ENCODE measurements at places on chromosomes 2 and 18.

DNA sequence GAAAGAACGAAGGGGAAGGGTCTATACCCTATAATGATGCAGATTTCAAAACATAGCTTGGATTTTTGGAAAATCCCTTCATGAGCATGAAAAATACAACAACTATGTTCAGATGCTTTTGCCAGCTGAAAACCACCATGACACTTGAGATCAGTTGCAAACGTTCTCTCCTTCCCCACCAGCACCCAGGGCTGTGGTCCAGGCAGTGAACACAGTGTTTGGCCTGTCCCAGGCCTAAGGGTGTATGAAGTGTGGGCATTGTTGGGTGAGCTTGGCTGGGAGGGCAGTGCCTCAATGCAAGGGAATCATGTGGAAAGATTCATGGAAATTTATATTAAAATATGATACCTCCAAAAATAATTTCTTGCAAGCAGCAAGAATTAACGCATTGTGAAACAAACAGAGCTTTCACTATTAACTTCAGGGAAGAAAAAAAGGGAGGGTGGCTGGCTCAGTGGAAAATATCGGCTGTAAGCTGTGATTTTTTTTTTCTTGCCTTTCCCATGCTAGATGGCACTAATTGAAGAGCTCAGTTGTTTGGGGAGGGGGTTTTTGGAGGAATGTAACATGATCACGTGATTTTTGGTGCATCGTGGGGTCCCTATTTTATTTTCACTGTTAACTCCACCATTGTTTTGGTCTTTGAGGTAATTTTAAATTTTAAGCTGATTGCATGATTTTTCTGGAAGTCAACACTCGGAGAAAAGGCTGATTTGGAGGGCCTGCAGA, 52.0 kb downstream of the CDC42EP3 start:
- no peak for DNase-seq

DNA sequence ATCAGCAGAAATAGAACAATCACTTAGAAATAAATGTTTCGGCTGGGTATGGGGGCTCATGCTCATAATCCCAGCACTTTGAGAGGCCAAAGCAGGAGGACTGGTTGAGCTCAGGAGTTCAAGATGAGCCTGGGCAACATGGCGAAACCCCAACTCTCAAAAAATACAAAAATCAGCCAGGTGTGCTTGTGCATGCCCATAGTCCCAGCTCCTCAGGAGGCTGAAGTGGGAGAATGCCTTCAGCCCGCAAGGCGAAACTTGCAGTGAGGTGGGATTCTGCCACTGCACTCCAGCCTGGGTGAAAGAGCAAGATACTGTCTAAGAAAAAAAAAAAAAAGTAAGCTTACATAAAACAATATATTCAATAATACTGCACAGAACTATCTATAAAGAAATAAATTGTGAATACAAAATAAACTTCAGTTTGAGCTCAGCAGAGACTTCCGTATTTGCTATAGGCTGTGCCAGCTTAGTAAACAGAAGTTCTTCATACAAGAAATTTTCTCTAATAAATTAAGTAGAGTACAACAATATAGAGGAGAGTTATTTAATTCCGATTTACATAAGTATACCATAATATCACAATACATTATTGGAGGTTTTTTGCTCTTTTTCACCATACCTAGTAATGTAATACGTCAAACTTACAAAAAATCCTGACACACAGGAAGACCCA, 43.6 kb downstream of the SRBD1 start:
- DNase-seq, result no peak

- DNase-seq, result no peak
Measured at GRCh38 chr18:44678725-44679055, 2.0 kb upstream of the SETBP1 start.

- DNase-seq, result no peak
Measured at GRCh38 chr2:154233231-154233630, 361.5 kb downstream of the GALNT13 start.

DNA sequence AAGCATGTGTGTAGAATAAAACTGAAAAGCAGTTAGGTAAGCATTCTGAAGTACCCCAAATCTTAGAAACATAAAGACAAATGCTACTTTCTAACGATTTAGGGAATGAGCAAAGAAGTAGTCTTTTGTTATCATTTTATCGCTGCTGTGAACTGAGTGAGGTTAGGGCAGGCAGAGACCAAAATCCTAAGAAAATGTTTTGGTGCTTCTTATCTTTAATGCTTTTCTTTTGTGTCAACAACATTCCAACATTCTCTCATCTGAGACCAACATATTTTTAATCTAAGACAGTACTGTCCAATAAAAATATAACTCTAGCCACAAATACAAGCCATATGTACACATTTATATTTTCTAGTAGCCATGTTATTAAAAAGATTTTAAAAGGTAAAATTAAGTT, 789.4 kb upstream of the PIK3C3 start:
- DNase-seq, result no peak

- no peak for DNase-seq
Measured at GRCh38 chr2:1652034-1652790, 92.1 kb downstream of the PXDN start.

DNA sequence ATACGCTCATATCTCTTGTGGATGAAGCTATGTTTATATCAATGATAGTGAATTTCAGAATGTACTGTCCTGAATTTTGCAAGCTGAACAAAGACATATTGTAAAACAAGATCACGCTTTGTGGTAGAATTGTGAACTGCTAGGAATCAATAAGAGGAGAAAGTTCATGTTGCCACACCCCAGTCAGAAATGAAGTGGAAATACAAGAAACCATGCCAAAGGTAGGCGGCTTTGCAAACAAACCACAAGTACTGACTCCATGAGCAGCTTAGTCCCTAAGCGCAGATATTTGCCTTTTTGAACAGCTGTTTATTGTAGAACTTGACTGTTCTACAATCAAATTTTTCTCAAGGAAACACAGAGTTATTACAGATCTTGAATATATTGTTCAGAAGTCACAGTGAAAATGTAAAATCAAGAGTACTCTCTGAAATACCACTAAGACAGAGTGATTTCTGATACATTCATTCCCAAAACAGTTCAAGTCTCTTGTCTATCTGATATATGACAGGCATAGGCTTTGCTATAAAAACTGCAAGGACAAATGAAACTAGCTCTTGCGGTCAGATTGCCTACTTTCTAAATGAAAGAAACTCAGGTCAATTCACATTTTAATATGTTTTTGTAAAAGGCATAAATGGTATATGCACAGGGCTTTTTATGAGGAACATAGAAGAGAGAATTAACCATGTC, 120.9 kb upstream of the CDH19 start:
- no peak for DNase-seq

DNA sequence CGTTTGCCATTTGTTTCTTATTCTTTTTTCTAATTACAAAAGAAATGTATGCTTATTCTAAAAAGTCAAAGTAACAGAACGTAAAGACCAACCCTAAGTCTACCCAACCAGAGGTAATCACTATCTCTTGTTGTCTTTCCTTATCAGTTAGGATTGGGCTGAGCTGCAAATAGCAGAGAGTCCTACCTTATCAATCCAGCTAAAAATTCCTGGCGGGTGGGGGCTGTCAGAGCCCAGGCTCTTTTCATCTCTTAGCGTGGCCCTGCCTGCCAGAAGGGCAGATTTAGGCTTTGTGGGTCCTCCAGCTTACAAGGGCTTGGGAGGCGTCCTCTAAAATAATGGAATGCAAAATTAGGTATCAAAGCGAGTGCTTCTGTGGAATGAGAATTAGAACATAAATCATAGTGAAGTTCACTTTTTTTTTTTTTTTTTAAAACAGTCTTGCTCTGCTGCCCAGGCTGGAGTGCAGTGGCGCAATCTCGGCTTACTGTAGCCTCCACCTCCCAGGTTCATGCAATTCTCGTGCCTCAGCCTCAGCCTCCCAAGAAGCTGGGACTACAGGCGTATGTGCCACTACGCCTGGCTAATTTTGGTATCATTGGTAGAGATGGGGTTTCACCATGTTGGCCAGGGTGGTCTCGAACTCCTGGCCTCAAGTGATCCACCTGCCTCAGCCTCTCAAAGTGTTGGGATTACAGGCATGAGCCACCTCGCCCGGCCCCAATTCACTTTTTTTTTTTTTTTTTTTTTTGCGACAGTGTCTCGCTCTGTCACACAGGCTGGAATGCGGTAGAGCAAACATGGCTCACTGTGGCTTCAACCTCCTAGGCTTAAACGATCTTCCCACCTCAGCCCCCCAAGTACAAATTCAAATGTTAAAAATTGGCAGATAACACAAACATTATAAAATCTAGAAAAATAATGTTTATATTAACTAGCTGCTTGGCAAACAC, 57.4 kb upstream of the B3GNT7 start:
- no peak for DNase-seq

DNA sequence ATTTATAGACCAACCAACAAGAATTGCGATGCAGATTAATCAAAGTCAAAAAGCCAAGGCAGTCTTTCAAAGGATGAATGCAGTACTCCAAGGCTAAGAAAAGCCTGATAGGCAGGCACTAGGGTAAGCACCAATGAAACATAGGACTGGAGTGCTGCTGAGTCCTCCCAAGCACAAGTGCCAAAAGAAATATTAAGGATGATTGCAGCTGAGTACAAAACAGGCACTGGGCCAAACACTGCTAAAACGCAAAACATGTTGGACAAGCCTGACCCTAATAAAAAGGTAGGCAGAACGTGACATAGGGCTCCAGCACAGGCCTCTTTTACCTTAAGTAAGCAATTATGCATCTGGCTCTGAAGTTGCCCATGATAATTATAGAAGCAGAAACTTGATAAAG, 160.1 kb upstream of the LRP1B start:
- no peak for DNase-seq

DNA sequence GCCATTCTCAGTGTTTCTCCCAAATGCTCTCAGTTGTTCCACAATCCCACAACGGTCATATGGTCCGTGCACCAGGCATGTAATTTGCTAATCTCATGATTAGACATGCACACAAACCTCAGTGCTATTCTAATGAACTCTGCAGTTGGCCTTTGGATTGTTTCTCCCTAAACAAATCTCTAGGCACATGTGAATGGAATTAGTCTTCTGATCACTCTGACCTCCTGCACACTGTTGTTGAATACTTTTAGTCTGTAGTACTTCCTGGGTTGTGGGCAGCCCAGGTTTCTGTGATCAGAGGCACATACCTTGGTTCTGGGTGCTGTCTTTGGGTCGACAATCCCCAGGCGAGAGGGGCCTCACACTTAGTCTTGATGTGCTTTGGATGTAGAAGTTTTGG, 498.7 kb upstream of the SPRED2 start:
- DNase-seq, result no peak

DNA sequence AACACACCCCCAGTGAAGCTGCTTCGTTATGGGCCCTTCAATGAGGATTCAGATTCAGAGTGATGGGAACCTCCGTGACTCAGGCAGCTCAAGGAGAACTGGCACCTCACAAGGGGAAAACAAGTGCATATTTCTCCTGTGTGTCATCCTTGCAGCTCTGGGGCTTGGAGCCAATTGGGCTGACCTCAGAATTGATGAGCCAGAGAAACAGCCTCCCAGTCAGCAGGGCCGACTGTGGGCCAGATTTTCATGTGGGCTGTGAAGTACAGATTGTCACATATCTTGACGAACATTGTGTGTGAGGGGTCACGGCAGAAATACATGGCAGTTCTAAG, 189.6 kb upstream of the SP5 start:
- no peak for DNase-seq

DNA sequence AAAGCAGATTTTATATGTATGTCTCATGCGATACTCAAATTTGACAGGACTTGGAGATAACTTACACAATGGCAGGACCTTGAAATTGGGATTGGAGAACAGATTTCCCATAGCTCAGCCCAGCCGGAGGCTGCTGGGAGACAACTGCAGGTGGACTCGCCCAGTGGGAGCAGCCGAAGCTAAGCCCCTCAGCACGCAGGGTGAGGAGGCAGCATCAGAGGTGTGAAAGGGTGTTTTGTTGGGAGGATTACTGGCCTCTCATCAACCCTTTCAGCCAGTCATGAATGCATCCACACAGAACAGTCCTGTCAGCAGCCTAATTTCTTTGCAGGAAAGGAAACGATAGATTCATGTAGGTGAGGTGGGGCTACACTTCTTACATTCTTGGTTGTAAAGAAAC, 110.4 kb upstream of the DYNAP start:
- no peak for DNase-seq

DNA sequence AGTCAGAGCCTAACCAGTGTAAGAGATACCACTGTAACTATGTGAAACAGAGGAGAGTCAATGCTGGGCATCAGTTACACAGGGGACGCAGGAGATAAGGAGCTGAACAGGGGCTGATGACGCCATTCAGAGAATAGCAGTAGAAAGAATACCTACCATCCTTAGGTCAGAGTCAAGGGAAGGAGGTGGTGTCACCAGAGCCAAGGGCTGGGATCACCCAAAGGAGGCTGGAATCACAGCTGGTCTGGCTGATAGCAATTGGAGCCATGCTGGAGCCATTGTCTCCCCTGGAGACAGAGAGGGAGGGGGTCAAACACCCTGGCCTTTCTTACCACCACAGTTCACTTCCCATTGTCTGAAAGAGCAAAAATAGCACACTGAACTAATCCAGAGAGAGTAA, 37.3 kb upstream of the C18orf32 start:
- no peak for DNase-seq

DNA sequence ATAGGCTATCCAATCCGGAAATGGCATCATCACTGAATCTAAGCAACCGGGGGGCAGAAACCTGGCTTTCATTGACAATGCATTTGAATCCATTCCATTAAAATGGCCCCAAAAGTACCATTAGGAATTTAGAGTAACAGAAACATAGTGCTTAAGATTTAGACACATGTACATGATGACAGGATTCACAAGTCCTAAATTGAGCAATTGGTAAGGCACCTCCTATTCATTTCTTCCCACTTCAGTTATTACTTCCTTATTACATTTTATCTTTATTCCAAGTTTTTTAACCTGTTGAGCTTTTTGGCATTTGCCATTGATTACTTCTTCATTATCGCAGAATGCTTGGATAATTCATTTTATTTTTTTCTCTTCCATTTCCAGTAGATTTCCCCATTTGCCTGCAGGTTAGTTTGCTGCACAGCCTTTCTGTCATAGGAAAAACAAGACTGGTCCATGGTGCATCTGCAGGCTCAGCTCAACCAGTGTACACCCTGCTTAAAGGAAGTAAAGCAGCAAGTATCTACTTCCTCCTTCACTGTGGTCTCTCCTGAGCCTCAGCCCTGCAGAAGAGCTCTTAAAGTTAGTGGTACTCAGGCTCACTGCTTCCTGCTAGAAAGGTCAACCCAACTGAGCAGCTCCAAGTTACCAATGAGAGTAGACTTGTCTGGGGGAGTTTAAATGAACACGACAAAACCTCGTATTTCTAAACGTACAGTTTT, 89.2 kb downstream of the DOCK10 start:
- DNase-seq, result no peak

- no peak for DNase-seq
Measured at GRCh38 chr18:5294113-5294456, 1.4 kb downstream of the ZBTB14 start.

GRCh38 chr2:235506291-235506996, 12.6 kb downstream of the AGAP1 start:
- no peak for DNase-seq

GRCh38 chr2:178517496-178517895, 37.2 kb downstream of the PLEKHA3 start:
- no peak for DNase-seq

DNA sequence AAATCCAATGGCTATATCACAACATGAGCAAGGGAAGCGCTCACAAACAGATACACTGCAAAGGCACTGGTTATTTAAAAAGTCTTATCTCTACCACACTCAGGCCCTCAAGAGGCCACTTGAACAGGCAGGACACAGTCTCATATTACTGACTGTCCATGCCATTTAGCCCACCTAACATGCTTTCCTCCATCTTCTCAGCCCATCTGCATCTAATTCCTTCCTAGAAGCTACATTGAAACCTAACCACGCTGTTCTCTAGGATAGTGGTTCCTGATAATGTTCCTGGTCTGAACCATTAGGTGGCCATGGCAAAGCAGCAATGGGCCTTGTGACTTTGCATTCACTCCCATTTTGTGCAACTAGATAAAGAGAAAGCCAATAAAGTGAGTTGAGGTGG, 22.5 kb upstream of the NEB start:
- no peak for DNase-seq
